ENCODE measurements at places on chromosomes 6 and 20. TPM values are rescaled to one million over a fixed set of nuclear protein-coding genes. Genes with fewer than 3 reads are reported as not detected.

Gene BPIFB1
- 0.50 TPM for total RNA-seq

Gene ACSS2
- total RNA-seq = 38.8 TPM

Gene WFDC10B
- not detected for total RNA-seq

Gene SLC32A1
- not detected for total RNA-seq

Gene RBPJL
- total RNA-seq = not detected

Gene TMEM217
- total RNA-seq = 0.20 TPM

Gene GLP1R
- total RNA-seq = not detected

Gene RNF114
- 84.6 TPM for total RNA-seq

Gene HLA-DOA
- total RNA-seq = not detected

Gene SLC12A5
- total RNA-seq = not detected

Gene SALL4
- total RNA-seq = not detected

Gene TINAG
- not detected for total RNA-seq

Gene ZBTB12
- total RNA-seq = 2.1 TPM

Gene PSORS1C1
- total RNA-seq = 0.64 TPM

Gene TGM2
- total RNA-seq = 16.8 TPM

Gene CALHM4
- total RNA-seq = not detected

Gene SPACA1
- total RNA-seq = not detected

Gene GPLD1
- total RNA-seq = 0.44 TPM

Gene LY86
- total RNA-seq = not detected

Gene FOXS1
- not detected for total RNA-seq

Gene ELOVL4
- total RNA-seq = 2.7 TPM

Gene SPATA25
- 1.7 TPM for total RNA-seq

Gene C20orf144
- total RNA-seq = not detected

Gene BPIFA3
- not detected for total RNA-seq

Gene TFAP2D
- not detected for total RNA-seq

Gene F13A1
- total RNA-seq = not detected

Gene BNIP5
- total RNA-seq = not detected

Gene USP49
- 3.0 TPM for total RNA-seq

Gene MYMX
- not detected for total RNA-seq

Gene ABHD16B
- total RNA-seq = not detected

Gene HSPA1L
- total RNA-seq = 0.62 TPM

Gene MYL9
- 39.0 TPM for total RNA-seq

Gene PRDM1
- total RNA-seq = 3.1 TPM

Gene GPSM3
- total RNA-seq = 1.6 TPM

Gene FOXF2
- 1.2 TPM for total RNA-seq

Gene PROKR2
- total RNA-seq = not detected

Gene NHLRC1
- 1.9 TPM for total RNA-seq

Gene LRP11
- 26.2 TPM for total RNA-seq

Gene C6orf141
- 2.2 TPM for total RNA-seq

Gene SEMG1
- not detected for total RNA-seq
